ENCODE measurements at places on chromosomes 2 and 18.

- ATAC-seq, result no peak
Measured at GRCh38 chr2:241867776-241868420, 1.6 kb upstream of the RTP5 start.

DNA sequence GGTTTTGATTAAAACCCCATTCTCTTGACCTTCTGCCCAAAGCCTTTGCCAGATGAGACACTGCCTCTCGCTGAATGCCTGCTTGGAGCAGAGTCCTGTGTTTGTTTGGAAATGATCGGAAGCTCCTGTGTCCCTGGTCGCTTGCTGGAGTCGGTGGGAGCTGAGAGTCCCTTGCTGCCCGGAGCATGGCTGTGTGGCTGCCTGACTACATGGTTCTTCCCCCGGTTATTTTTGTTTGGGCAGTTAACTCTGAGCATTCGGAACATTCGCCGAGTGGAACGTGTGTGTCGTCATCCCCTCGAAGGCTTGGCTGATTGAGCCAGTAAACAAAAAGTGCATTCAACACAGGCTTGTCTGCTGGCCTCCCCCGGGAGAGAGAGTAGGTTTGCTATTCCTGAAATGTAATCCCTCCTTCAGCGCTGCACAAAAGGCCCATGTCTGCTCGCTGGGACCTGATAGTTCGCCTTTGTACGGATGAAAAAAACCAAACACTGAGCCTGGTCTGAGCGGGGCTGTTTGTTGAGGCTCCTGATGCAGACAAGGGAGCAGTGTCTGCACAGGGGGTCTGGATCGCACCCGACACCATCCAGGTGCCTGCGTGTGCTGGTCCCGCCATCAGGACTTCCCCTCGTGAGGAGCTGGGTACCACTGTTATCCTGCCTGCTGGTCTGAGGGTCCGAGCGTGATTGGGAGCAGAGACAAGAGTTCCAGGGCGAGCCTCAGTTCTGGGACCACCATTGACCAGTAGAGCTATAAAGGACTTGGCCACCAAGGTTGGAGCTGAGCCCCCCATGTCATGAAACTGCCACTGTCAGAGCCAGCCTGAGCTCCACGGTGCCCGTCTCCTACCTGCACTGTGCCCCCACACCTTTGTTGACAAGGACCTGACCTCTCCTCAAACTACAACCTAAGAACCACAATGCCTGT lies 83.8 kb downstream of the AGAP1 start:
- ATAC-seq, result no peak

- no peak for ATAC-seq
Measured at GRCh38 chr2:14638488-14638887, 6.0 kb downstream of the LRATD1 start.

DNA sequence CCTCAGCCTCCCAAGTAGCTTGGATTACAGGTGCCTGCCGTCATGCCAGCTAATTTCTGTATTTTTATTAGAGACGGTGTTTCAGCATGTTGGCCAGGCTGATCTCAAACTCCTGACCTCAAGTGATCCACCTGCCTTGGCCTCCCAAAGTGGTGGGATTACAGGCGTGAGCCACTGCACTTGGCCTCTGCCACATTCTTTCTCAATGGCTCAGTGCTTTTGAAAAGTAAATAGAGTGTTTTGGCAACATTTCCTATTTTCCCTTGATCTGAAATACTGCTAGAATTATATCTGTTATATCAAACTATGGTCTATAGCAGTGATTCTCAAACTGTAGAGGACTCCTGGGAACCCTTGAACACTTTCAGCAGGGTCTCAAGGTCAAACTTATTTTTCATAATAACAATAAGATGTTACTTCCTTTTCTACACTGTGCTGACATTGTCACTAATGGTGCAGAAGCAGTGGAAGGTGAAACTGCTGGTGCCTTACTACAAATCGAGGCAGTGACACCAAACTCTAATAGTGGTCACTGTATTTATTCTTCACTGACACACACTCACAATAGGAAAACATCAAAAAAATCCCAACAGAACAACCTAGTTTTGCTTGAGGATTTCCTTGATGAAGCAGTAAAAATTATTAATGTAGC lies 10.6 kb downstream of the DAW1 start:
- no peak for ATAC-seq

GRCh38 chr2:159616286-159616701 lies at the start of gene BAZ2B:
Gene BAZ2B, minus strand, starts transcription at chr2:159616548. Its CDS starts 137,829 bp downstream, at chr2:159478719.
- peak; percentile 39 for ATAC-seq

DNA sequence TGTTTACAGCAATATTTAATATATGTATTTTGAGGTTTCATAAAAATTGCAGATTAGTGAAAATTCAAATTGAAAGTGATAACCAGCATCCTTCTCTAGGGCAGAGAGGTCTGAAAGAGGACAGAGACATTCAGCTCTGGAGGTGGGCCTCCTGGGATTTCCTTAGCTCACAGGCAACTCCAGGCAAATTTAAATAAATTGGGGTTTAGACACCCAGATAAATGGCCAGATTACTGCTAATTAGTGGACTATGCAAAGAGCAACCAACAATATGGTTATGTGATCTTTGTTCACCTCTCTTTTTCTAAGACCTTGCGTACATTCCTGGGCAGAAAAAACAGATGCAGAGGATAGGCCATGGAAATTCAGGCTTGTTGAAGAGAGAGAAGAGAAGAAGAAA lies 1282.8 kb upstream of the ACVR2A start:
- no peak for ATAC-seq

DNA sequence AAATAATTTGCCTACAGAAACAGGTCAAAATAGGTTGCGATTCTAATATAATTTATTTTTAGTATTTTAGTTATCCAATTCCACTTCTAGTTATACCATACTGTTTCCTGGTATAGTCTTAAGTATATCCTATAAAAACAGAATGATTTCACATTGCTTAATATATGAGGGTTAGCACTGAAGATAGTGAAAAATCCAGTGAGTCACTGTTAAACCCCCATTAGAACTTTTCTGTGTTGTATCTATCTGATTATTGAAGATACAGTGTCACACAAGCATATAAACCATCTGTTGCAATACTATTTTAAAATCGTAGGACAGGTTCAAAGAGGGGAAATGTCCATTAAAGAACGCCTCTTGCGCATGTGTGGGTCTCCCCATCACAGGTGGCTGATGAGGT lies 110.0 kb downstream of the FEZ2 start:
- no peak for ATAC-seq

DNA sequence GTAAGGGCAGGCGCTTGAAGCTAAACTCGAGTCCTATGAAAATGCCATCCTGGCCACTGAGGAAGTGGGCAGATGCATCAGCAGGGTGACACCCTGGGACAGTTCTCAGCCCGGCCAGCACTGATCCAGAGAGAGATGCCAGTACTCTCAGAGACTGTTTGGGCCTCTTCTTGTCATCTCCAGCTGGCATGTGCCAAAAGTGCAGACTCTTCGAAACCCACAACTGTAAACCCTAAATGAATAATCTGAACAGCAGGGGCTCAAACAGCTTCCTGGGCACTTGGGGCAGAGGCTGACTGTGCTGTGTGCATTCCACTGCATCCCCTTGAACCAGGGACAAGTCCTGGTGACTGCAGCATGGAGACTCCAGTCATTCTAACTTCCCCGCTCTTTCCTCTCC lies 204.2 kb upstream of the SMAD2 start:
- peak; percentile 28 for ATAC-seq

- ATAC-seq, result no peak
Measured at GRCh38 chr2:225104321-225104720, 62.1 kb upstream of the DOCK10 start.

DNA sequence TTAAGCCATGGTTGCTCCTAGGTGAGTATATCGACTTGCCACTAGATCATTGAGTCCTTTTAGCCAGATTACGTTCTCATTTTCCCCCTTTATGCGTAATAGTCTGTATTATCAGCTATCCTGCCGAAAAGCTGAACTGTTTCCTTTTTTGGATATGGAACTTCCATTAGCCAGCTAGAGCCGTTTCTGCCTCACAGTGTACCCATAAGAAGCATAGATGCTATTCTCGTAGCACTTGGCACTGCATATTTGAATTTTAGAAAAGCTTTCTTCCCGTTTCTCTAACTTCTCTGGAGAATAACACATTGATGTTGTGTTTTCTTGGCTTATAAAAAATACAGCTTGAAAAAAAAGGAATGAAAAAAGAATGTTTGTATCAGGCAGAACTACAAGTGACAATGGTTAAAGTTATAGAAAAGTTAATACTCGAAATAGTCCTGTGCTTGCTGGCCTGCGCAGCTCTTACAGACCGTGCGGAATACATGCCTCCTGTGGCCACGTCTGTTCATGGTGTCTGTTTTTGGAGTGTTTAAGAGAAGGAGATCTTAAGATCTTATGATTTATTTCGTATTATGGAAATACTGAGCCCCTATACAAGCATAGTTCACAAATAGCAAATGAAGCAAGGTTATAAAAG lies 710 bp downstream of the DUSP19 start:
- peak; percentile 43 for ATAC-seq

- peak; percentile 80 for ATAC-seq
Measured at GRCh38 chr2:174492963-174493431, 6.2 kb upstream of the GPR155 start.

GRCh38 chr2:148909114-148909513 lies 34.1 kb downstream of the KIF5C start:
- no peak for ATAC-seq

DNA sequence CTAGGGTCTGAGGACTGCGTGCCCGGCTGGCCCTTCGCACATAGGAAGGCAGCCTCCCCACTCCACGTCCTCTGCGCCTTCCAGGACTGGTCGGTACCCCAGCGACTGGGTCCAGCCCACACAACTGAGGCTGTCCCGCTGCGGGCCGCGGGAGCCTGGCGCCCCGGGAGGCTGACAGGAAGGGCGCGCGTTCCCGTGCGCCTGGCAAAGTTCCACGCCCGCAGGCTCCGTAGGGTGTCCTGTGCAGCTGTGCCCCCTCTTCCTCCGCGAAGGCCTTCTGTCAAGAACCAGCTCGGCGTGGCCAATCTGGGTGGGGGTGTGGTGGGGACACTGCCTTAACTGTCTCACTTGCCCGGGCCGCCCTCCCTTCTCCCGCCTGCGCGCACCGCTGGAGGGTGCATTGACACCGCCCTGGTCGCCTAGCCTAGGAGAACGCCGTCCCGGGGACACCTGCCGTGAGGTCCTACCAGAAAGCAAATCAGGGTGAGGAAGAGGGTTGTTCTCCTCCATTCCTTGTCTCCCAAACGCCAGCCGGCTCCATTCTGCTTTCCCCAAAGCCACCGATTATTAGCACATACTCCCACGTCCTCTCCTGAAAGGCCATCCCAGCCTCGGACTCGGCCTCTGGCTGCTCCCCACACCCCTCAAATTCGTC lies 618 bp upstream of the LYPD1 start:
- ATAC-seq, result no peak

DNA sequence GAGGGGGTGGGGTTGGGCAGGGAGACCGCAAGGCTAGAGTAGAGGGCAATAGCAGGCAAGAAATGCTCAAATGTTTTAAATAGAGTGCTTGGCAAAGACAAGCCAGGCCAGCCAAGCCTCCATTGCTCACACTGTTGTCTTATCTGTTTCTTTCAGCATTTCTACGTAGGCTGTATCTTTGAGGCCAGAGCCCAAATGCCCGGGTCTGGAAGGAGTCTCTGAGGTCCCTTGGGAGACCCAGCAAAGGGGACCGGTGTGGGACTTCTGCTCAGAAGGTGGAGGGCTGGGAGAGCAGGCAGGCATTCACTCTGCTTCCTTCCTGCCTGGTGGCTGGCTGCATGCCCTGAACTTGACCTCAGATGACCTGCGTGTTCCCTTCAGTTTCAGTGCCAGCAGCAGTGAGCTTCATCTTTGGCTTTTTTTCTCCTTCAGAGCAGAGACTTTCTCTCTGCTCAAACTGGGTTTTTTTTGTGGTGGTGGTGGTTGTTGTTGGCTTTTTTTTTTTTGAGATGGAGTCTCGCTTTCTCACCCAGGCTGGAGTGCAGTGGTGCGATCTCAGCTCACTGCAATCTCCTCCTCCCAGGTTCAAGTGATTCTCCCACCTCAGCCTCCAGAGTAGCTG lies 13.7 kb upstream of the TET3 start:
- ATAC-seq, result peak; percentile 91

DNA sequence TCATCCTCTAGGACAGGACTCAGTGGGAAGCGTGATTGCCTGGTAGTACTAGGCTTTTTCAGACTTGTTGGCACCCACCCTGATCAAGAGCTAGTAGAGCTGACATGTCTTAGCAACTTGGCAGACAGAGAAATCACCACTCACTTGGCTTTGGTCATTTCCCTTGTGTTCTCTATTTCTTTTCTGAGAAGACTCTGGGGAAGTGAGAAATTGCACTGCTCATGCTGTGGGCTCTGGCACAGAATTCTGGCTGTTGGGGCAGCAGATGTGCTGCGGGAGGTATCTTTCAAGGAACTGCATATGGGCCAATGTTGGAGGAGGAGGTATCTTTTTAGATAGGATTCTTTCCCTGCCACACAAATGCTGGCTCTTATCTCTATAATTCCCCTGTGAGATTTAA lies 529.1 kb upstream of the MEX3C start:
- ATAC-seq, result no peak

DNA sequence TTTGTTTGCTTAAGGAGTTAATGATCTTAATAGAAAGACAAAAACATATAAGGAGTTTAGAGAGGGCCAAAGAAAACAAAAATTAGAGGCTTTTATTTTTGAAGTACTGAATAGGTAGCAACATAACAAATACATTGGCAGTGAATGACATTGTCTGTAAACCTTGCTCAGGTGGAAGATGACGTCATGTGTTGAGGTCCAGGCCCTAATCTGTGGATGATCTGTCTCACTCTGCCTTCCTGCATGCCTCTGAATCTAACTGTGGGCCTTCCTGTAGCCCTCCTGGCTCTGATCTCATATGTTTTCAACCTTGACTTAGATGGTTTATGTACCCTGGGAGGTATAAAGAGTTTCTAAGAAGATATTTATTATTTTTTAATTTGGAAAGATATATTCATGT lies 58.1 kb upstream of the DYNAP start:
- no peak for ATAC-seq

DNA sequence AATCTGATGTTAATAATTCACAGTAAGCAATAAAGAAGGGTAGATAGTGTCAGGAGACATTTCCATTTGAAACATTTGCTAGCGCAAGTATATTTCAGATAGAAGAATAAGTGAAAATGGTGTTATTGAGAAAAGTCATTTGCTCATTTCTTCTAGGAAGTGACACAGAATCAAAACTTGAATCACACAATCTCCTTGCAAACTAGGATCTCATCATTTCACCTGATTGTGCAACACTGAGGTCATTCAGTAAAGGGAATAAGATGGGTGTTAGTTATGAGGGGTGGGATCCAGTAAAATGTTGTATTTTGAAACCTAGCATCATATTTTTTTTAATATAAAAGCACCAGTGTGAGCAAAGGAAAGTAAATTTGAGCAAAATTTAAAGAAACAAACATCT lies 208.0 kb upstream of the KCNJ3 start:
- no peak for ATAC-seq

- no peak for ATAC-seq
Measured at GRCh38 chr2:150099805-150100204, 387.7 kb downstream of the RND3 start.

Measured in activated T-helper 17 cell treated with anti-CD3 and anti-CD28 coated beads, Interleukin-2, amount 50 U/mL, for 72 hours (primary cell).